MG63 (cell line): ENCODE measurements at places on chromosomes 4 and X. TPM values are rescaled to one million over a fixed set of nuclear protein-coding genes. Genes with fewer than 3 reads are reported as not detected.

BANK1 gene
- total RNA-seq, result 1.1 TPM in 1 of 2 replicates, not detected in the other

CD40LG gene
- not detected in 2 replicates for total RNA-seq

FAM241A gene
- total RNA-seq, result 1.2 and 3.7 TPM in 2 replicates

FRMD7 gene
- total RNA-seq, result not detected in 2 replicates

MAGEC2 gene
- not detected in 2 replicates for total RNA-seq

BEX3 gene
- total RNA-seq, result 153 and 210 TPM in 2 replicates

ADGRG4 gene
- total RNA-seq, result not detected in 2 replicates

ACE2 gene
- total RNA-seq, result not detected in 2 replicates

ZNF827 gene
- 0.86 and 2.1 TPM in 2 replicates for total RNA-seq

IL3RA gene
- total RNA-seq, result not detected in 2 replicates

KLB gene
- not detected in 2 replicates for total RNA-seq

SSX1 gene
- not detected in 2 replicates for total RNA-seq

KCNIP4 gene
- total RNA-seq, result not detected in 2 replicates

ZNF157 gene
- 2.2 TPM in 1 of 2 replicates, not detected in the other for total RNA-seq

GPR34 gene
- not detected in 2 replicates for total RNA-seq

SLIT2 gene
- 1.9 and 3.3 TPM in 2 replicates for total RNA-seq

TSPAN7 gene
- total RNA-seq, result not detected in 2 replicates

GABRG1 gene
- total RNA-seq, result not detected in 2 replicates

SPANXB1 gene
- total RNA-seq, result not detected in 2 replicates

NAT8L gene
- 2.0 and 4.3 TPM in 2 replicates for total RNA-seq

KLKB1 gene
- total RNA-seq, result not detected in 2 replicates

OTC gene
- not detected in 2 replicates for total RNA-seq

CXCL11 gene
- 0.66 and 1.3 TPM in 2 replicates for total RNA-seq

MAPK10 gene
- total RNA-seq, result 0.03 and 0.17 TPM in 2 replicates

STEEP1 gene
- 50.8 and 60.2 TPM in 2 replicates for total RNA-seq

NEIL3 gene
- 36.3 and 41.0 TPM in 2 replicates for total RNA-seq

ATP1B4 gene
- total RNA-seq, result not detected in 2 replicates

PAGE3 gene
- total RNA-seq, result not detected in 2 replicates

DNAAF6 gene
- total RNA-seq, result not detected in 2 replicates
